Hippocampal formation (tissue), 2 donors: ENCODE measurements at places on chromosomes 7 and 10.

DNA sequence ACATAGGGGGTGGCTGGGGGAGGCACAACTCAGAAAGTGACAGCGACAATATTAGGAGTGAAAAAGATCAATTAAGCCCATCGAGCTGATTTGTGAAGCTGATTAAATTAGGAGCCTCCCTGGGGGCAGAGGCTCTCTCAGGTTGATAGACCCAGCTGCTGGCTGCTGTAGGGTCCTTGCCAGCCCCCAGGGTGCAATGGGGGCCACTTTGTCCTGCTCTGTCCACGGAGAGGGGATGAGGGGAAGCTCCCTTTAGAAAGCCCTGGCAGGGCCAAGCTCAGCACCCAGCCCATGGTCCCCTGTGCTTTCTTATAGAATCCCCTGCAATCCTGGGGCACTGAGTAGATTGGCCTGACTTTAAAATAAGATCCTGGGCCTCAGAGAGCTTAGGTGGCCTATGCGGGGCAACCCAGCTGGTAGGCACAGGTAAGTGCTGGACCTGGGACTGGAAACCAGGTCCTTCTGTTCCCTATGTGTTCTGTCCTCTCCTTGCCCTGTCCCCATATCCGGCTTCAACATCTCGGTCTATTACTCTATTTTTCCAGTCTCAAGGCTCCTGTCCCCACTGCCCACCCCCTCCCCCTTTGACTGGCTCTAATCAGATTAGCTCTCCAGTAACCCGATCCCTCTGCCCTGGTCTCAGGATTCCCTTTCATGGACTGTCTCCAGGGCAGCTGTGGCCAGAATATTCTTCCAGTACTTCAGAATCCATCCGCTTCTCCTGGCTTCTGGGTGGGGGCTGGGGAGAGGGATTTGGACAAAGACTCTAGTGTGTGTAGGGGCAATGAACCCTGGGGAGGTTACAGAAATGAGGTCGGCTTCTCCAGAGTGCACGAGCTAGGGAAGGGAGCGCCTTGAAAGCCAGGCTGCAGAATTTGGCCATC is 259.6 kb downstream of the RPS24 start:
- DNase-seq: no peak

DNA sequence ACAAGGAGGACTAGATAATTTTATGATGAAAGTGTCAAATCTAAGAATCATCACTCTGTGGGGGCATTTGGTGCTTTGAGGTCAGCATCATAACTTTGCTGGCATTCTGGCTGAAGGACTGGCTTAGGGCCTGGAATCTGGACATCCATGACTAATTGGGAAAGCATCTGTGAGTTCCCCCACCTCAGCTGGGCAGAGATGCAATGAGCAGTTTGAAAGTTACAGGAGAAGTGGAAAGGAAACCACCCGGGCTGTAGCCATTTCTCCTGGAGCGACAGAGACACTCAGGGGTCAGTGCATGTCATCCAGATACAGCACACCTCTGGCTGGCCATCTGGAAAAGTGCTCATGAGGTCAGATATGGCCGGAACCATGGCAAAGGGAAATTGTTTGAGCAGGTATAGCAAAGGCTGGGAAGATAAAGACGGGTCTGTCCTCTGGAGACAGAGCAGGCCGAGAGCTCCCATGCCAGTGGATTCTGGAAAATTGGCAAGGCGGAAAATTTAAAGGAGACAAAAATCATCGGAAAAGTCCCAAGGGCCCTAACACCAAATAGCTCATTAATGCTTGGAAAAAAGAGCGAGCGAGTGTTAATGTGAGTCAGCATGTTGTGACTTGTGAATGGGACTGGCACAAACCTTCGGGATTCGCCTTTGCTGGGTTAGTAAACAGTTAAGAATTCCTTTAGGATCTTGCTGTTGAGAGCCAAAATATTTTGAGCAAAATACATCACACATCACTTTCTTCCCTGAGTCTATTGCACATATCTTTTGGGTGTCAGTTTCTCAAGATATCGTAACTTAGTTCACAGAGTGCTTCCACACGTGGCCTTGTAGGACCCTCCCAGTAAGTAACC is 188.4 kb upstream of the AGK start:
- no peak for DNase-seq

DNA sequence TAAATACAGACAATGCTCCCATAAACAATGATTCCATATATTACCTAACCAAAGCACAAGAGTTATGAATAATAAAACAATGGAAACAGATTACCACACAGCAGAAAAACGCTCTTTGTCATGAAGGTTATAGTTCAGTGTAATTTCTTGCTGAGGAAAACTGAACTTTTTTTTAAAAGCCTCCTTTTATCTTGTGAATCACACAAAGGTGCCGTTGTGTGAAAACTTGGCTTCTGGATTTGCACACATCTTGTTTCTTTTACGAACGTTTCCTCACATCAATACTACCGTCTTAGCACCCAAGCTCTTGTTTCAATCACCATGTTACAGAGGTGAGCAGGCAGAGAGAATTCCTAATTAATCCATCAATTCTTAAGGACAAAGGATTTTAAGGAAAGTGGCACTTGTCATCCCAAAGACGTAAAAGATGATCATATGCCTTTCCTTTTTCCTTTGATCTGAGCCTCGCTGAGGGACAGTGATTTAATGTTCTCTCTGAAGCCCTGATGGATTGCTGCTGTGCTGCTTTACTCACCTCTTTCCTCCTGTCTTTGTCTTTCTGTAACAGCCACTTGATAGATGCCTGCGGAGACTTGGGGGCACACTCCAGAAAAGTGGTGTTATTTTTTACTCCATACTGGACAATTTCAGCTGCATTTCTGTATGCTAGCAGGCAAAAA is 110.1 kb downstream of the CD36 start:
- no peak for DNase-seq

DNA sequence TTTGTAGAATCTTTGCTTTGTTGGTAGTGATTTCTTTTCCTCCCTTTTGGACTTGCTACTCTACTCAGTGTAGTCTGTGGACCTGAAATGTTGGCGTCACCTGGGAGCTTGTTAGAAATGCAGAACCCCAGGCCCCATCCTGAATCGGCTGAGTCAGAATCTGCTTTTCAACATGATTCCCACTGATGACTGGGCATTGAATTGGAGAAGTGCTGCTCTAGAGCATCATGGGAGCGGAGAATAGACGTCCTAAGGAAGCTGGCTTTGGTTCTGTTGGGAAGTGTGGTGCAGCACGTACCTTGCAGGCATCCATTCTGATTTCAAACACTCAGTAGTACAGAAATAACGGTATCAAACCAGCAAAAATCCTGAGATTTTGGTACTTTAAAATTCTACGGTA is 54.7 kb downstream of the RBM33 start:
- DNase-seq: no peak

GRCh38 chr10:11325817-11326216 is 285.6 kb downstream of the USP6NL start:
- DNase-seq: no peak

- DNase-seq: no peak
Observed at GRCh38 chr7:151571471-151571870, 51.8 kb upstream of the RHEB start.

DNA sequence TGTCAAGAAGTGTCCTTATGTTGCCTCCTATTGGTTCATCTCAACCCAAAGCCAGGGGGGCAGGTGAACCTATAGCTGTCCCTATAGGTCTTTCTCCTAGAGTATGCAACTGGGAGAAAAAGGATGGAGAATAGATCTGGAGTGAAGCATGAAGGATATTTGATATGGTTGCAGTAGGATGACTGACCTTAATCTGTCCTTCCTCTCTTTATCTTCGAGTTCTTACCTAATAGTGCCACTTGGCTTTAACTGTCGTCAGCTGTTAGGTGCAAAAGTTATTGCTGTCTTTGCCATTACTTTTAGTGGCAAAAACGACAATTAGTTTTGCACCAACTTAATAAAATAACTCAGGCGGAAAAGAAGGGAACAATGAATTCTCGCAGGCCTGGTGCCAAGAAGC is 196.0 kb downstream of the GALNT17 start:
- DNase-seq: no peak

DNA sequence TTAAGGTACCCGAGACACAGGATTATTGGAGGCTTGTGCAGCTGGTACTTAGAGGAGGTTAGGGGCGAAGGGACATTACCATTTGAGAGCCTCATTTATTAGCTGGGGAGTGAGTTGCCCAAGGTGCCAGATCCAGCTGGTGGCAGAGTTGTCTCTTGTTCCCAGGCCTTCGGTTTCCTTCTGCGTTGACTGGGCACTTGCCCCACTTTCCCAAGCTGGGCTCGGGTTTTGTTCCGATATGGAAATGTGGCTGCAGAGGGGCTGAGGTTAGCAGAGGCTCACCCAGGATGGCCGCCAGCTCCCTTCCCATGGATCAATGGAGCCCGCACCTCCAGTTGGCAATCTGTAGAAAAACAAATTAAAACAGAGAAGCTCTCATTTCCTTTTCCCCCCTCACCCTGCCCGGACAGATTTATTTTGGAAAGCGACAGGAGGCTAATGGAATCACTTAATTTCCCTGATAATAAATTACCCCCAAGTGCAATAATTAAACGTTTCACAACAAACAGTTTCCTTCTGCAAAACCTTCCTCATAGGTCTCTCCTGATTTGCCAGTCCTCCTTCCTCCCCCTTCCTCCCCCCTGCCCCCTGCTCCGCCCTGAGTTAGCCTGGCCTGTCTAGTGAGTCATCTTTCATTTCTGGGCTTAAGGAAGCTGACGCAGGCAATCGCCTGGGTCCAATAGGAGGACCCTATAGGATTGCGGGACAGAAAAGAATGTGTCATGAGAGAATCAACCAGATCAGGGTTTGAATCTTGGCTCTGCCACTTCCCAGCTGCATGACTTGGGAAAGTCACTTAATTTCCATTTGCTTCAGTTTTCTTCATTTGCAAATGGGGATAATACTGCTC is 51.7 kb downstream of the ADRA2A start:
- no peak for DNase-seq

GRCh38 chr7:54563329-54563916 is 21.2 kb downstream of the VSTM2A start:
- no peak for DNase-seq

DNA sequence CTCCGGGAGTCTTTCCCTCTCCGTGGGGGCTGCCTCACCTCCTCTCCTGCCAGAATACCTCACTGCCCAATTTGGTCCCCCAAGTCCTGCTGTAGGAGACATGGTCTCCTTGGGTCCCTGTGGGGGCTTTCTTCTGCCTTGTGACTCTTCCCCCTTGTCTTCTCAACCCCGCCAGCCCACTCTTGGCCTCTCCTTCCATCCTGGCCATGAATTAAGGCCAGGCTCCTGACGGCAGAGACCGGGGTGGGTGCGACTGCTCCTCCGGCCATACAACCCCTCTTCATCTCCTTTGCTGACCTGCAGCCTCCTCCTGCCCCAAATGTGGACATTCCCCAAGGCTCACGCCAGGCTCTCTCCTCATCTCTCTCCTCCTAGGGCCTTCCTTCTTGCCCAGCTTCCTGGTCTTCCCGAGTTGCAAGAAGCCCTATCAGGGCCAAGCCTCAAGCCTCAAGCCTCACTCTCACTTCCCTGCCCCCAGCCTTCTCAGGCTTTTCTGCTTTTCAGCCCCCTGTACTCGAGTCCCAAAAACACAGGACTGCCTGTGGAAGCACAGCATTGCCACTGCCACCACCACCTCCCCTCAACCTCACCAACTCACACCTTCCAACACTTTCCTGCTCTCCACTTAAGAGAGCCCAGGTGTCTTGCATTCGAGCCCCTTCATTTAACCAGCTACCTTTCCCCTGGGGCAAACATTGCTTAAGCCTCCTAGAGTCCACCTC is 1.3 kb downstream of the PNLIPRP2 start:
- no peak for DNase-seq

DNA sequence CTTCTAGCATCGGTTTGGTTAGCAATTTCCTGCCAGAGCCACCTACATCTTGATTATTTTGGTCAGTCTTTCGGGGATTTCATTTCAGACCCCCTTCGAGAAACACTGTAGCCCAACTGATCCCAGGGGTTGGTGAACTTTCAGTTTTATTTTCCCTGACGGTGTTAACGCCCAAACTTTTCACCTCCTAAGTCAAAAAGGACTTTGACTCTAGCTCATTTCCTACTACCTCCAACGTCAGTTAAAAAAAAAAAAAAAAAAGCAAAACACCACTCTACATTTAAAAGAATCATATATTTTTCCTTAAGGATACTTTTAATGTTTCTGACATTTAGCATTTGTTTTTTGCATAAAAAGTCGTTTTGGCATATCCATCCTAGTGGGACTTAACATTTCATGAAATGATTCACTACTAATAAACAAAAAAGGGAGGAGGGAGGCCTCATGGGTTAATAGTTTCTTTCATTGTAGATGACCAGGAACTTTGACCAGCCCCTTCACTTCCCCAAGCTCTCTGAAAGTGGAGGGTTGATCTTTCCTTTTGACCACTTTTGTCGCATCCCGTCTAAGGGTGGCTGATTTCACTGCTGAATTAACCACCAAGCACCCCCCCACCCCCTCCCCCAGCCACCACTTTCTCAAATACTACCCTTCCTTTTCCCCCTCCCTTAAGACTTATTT is 764 bp upstream of the TCF7L2 start:
- no peak for DNase-seq

DNA sequence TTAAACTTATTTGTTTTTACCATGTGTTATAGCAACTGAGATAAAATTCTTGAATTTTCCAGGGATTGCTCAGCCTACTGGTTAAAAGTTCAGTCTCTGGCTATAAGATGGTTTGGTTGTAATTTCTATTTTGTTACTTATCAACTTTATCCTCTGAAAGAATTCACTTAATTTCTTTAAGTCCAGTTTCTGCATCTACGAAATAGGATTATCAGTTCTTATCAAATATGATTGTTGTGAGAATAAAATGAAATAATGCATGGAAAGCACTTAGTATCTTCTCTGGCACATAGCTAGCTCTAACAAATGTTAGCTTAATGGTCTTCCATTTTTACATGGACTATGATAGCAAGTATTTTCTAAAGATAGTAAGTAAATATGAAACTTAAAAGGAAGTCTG is 53.3 kb downstream of the SEMA3D start:
- no peak for DNase-seq

GRCh38 chr10:79979976-79980687 is 31.2 kb upstream of the SFTPD start:
- DNase-seq: no peak

DNA sequence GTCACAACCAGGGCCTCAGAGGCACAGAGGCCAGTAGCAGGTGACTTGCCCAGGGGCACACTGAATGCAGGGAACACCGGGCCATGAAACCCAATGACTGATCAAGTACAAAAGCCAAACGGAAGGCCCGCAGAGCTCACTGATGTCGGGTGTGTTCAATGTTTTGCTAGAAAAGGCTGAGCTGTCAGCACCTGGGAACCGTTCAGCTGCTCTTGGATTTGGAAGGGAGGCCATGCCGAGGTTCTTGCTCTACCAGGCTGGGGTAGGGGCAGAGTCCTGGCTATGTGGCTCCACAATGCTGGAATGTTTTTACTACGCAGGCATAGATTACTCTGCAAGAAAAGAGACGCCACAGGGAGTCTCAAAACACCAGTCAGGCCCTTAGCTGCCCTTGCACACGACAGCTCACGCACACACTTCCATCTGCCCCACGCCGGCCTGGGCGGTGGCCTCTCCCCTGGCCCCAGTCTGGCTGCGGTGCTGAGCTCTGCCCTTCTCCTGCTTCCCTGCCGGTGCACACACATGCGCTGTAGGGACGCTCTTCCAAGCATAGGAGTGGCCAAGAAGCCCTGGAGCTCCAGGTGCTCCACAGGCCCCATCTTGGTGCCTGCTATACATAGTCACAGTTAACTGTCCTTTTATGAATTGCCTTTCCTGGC is 79.9 kb downstream of the ZRANB1 start:
- DNase-seq: no peak
